Activated T-helper 17 cell treated with anti-CD3 and anti-CD28 coated beads, Interleukin-2, amount 50 U/mL, for 72 hours (primary cell): ENCODE measurements at places on chromosomes 3 and 15.

GRCh38 chr3:9225268-9225667 is 24.2 kb downstream of the SRGAP3 start:
- ATAC-seq, result no peak

- no peak for ATAC-seq
These were observed 15.0 kb downstream of the SEMA3G start for GRCh38 chr3:52429779-52430415.

- peak; percentile 87 for ATAC-seq
These were observed at the start of gene TYRO3 for GRCh38 chr15:41558400-41559238. Gene TYRO3 (plus strand): TSS chr15:41559212. CDS start chr15:41559258, 46 bp downstream.

DNA sequence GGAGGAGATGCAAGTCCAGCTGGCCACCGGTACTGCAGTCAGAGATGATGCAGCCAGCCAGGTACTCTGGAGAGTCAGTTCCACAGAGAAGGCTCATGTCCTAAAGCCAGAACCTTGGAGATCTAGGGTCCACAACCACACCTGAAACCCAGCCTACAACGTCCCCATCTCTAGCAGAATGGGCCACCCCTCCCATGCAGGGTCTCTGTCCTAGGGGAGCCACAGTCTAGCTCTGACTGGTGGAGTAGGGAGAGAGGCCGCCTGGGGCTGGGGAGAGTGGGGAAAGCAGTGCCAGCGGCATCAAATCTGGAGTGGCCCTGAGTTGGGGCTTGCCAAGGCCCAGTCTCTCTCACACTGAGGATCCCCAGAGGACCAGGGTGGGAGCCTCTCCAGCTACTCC is 43.5 kb downstream of the PTH1R start:
- no peak for ATAC-seq

- ATAC-seq, result no peak
These were observed 1.8 kb upstream of the ZMYND10 start for GRCh38 chr3:50347187-50347813.
